ENCODE measurements at places on chromosomes 3 and 15. TPM values are rescaled to one million over a fixed set of nuclear protein-coding genes. Genes with fewer than 3 reads are reported as not detected.
A peak's percentile ranks its signal among the peaks of the same experiment; 100 is the strongest.

Gene IP6K1
- total RNA-seq = 77.8 TPM

Gene MNS1
- not detected for total RNA-seq

Gene GHSR
- not detected for total RNA-seq

Gene SI
- total RNA-seq = not detected

Gene MB21D2
- total RNA-seq = 0.15 TPM

Gene SLC28A1
- total RNA-seq = not detected

Gene ALDH1A3
- total RNA-seq = not detected

Gene THAP10
- total RNA-seq = 0.37 TPM

Gene CHRFAM7A
- 1.2 TPM for total RNA-seq

Gene PTX3
- 0.36 TPM for total RNA-seq

- no peak overlapping the region for H3K4me3 ChIP-seq
- no peak for DNase-seq
Observed at GRCh38 chr3:139928708-139929505, 6.1 kb upstream of the CLSTN2 start.

DNA sequence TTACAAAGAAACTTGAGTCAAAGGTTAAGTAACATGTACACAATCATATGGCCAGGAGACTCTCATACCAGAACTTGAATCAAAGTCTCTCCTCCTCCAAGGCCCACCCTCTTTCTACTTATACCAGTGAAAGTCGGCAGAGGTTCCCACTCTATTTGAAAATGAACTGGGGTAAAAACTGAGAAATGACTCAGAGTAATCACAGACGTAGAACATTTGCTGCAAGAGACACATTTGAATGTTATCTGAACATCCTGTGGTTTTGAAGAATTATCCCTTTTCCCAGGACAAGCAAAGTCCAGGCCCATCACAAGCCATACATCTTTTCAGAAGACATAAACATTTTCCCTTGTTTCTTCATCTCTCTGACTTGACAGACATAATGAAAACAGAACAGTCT, 55.8 kb downstream of the SHOX2 start:
- no peaks in the 10 kb centered on the region for H3K36me3 ChIP-seq
- no peak overlapping the region for H3K27ac ChIP-seq
- no peaks in the 10 kb centered on the region for H3K27me3 ChIP-seq
- H3K4me1 ChIP-seq = no peaks in the 10 kb centered on the region
- DNase-seq = no peak

DNA sequence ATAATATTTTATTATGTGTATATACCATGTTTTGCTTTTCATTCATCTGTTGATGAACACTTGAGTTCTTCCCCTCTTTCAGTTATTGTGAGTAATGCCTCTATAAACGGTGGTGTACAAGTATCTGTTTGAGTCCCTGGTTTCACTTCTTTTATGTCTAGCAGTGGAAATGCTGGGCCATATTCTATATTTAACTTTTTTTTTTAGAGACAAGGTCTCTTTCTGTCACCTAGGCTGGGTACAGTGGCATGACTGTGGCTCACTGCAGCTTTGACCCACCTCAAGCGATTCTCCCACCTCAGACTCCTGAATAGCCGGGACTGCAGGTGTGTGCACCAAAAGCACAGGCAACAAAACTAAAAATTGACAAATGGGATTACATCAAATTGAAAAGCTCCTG, 19.9 kb downstream of the GOLM2 start:
- peak; percentile 44 for DNase-seq
- peaks cover 44% of the 10 kb centered on the region for H3K4me1 ChIP-seq
- peaks cover 3% of the 10 kb centered on the region for H3K36me3 ChIP-seq
- no peaks in the 10 kb centered on the region for H3K27me3 ChIP-seq
- H3K4me3 ChIP-seq = no peak overlapping the region

DNA sequence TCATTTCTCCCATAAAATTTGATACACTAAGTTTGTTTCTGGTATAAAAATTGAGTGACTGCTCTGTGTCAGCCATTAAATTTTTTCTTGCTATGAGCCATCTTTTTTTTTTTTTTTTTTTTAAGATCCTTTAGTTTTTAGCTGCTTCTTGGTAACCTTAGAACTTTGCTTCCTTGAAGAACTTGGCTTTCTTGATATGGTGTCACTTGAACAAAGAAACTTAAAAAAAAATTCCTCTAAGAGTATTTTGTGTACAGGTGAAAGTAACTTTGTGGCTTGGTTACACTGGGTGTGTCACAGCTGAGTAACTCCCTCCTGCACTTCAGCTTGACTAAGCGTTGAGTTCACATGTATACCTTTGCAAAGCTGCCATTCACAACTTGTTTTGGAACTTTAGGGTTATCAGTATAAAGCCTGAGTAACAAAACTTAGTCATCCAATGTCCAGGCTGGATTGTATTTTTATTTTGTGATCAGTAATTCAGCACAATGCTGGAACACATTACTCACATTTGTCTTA, 6.5 kb downstream of the CHD2 start:
- H3K27me3 ChIP-seq = no peaks in the 10 kb centered on the region
- H3K4me3 ChIP-seq = no peak overlapping the region

- no peaks in the 10 kb centered on the region for H3K4me1 ChIP-seq
- no peak overlapping the region for H3K27ac ChIP-seq
- no peaks in the 10 kb centered on the region for H3K36me3 ChIP-seq
- no peaks in the 10 kb centered on the region for H3K27me3 ChIP-seq
- no peak overlapping the region for H3K4me3 ChIP-seq
Observed at GRCh38 chr15:88023914-88024313, 232.6 kb downstream of the NTRK3 start.

DNA sequence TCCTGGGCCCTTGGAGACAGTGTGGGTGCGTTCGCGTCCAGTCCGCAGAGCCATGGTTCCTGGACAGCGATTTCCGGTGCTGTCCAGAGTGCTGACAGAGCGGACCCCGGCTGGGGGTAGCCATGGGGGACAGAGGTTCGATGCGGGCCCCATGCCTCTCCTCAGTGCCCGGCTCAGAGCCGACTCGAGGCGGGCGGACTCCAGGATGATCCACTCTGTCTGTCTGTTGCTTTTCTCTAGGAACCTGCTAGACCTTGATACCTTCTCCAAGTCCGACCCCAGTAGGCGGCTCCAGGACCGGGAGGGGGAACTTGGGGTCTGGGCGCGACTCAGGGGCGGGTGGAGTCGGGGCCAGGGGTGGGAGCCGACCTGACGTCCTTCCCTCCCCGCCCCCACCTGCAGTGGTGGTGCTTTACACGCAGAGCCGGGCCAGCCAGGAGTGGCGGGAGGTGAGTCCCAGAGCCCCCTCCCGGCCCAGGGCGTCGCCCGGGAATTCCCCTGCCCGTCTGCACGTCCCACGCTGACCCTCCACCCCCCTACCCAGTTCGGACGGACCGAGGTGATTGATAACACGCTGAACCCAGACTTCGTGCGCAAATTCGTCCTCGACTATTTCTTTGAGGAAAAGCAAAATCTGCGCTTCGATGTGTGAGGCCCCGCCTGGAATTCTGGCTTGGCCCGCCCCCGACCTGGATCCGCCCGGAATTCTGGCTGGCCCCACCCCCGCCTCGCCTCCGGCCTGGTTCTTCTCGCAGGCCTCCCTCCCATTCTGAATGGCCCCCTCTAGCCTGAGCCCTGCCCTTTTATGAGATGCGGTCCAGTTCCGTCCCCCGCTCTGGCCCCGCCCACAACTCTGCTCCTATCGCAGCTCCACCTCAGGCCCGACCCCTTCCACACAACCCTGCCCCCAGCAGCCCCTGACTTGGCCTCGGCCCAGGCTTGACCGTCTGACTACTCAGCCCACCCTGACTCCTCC, 1.0 kb downstream of the CPNE9 start:
- H3K36me3 ChIP-seq = peaks cover 29% of the 10 kb centered on the region
- H3K4me3 ChIP-seq = no peak overlapping the region
- no peak overlapping the region for H3K27ac ChIP-seq

DNA sequence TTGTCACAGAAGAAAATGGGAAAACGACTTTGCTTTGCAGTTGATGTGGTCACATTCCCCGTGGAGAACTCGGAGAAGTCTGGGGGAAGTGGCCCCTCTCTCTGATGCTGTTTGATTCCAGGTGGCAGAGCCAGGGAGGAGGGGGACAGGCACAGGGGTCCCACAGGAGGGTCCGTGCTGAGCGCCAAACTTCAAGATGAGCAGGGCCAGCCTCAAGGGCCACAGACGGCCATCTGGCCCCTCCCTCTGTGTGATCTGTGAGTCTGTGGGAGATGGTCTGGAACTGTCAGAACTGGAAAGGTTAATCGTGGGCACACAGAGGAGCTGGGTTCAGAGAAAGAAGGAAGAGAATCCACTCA, 23.1 kb upstream of the CORO2B start:
- H3K27ac ChIP-seq = no peak overlapping the region
- H3K27me3 ChIP-seq = peaks cover 35% of the 10 kb centered on the region
- no peak for DNase-seq
- H3K36me3 ChIP-seq = no peaks in the 10 kb centered on the region
- peaks cover 22% of the 10 kb centered on the region for H3K4me1 ChIP-seq

- H3K4me1 ChIP-seq = peaks cover 5% of the 10 kb centered on the region
- no peak overlapping the region for H3K4me3 ChIP-seq
- H3K27ac ChIP-seq = no peak overlapping the region
- H3K27me3 ChIP-seq = no peaks in the 10 kb centered on the region
Observed at GRCh38 chr3:126536126-126536525, 12.2 kb downstream of the CHST13 start.

- peaks cover 1% of the 10 kb centered on the region for H3K36me3 ChIP-seq
- H3K4me1 ChIP-seq = peaks cover 34% of the 10 kb centered on the region
- H3K27me3 ChIP-seq = no peaks in the 10 kb centered on the region
- no peak overlapping the region for H3K4me3 ChIP-seq
Observed at GRCh38 chr3:71562938-71563337, 20.6 kb downstream of the FOXP1 start.

DNA sequence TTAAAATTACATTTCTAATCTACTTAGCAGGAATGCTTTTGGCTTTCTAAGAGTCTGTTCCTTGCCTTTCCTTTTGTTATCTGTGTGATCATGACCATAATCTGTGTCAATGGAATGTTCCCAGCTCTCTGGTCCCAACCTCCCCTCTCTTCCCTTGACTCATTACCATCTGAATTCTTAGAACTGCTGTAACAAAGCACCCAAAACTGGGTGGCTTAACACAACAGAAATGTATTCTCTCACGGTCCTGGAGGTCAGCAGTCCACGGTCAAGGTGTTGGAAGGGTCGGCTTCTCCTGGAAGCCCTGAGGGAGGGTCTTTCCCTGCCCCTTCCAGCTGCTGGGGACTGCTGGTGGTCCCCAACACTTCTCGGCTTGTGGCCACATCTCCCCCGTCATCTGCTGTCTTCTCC, 81.1 kb downstream of the LRRK1 start:
- no peaks in the 10 kb centered on the region for H3K36me3 ChIP-seq
- H3K27ac ChIP-seq = no peak overlapping the region
- H3K27me3 ChIP-seq = no peaks in the 10 kb centered on the region
- H3K4me3 ChIP-seq = no peak overlapping the region
- DNase-seq = no peak
- H3K4me1 ChIP-seq = peaks cover 5% of the 10 kb centered on the region

- H3K27ac ChIP-seq = no peak overlapping the region
- no peaks in the 10 kb centered on the region for H3K36me3 ChIP-seq
- no peak for DNase-seq
- no peaks in the 10 kb centered on the region for H3K27me3 ChIP-seq
Observed at GRCh38 chr15:35937380-35937779, 391.4 kb upstream of the DPH6 start.

DNA sequence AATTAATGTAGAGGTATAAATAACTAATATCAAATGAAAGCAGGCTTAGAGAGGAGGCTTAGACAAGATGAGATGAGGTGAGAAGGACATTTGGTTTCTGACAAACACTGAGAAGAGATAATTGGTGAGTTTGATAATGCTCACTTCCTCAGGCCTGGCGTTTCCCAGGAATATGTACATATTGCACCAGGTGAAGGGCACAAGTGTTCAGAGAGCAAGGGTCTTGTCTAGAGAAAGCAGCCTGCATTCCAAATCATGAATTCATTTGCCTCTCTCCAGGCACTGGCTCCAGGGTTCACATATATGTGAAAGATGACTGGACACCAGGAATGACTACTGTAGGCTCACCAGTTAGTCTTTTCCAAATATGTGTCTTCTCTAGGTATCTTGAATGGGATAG, 48.0 kb upstream of the LPP start:
- H3K27ac ChIP-seq = no peak overlapping the region
- H3K4me1 ChIP-seq = peaks cover 28% of the 10 kb centered on the region
- H3K27me3 ChIP-seq = no peaks in the 10 kb centered on the region
- no peak for DNase-seq

DNA sequence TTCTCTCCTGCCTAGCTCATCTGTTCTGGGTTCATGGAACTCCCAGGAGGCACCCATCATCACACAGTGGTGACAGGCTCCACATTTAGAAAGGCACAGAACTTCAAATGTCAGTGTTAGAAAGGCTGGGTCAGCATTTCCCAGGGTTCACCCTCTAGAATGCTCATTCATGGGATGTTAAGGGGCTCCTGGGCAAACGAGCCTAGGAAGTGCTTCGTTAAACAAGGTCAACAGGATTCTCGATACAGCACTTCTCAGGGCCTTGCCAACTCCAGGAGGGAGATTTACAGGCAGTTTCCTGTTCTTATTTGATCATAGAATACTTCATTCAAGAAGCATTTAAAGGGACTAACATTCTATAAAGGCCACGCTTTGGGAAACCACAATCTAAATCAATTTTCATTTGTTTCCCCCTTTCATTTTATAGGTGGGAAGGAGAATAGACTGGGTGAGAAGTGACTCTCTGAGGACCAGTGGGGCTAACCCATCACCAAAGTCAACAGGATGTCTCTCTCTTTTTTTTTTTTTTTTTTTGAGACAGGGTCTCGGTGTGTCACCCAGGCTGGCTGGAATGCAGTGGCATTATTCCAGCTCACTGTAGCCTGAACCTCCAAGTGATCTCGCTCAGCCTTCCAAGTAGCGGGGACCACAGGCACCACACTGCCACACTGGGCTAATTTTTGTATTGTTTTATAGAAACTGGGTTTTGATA, 14.3 kb downstream of the IGDCC4 start:
- H3K4me3 ChIP-seq = no peak overlapping the region
- peaks cover 7% of the 10 kb centered on the region for H3K27me3 ChIP-seq
- peaks cover 8% of the 10 kb centered on the region for H3K4me1 ChIP-seq

- H3K36me3 ChIP-seq = no peaks in the 10 kb centered on the region
- H3K4me3 ChIP-seq = no peak overlapping the region
- DNase-seq = no peak
- H3K4me1 ChIP-seq = peaks cover 4% of the 10 kb centered on the region
- no peaks in the 10 kb centered on the region for H3K27me3 ChIP-seq
- H3K27ac ChIP-seq = no peak overlapping the region
Observed at GRCh38 chr3:107392549-107393165, 15.4 kb downstream of the CCDC54 start.

DNA sequence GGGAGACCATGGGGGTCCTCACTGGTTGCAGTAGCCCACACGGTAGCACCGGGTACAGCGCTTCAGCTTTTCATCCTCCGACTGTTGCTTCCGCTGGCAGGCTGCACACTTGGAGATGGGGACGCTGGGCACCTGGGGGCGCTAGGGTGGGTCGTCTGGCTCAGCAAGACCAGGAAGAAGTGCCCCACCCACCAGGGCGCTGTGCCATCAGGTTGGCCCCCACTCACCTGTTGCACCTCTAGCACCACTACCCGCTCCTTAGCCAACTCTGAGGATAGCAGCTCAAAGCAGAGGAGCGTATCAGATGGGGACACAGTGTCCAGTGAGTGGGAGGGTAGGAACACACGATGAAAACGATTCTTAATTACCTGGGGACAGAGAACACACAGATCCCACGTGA, 7.7 kb upstream of the QARS1 start:
- H3K27me3 ChIP-seq = no peaks in the 10 kb centered on the region
- H3K4me1 ChIP-seq = no peaks in the 10 kb centered on the region
- no peaks in the 10 kb centered on the region for H3K36me3 ChIP-seq

- no peaks in the 10 kb centered on the region for H3K27me3 ChIP-seq
- H3K4me3 ChIP-seq = no peak overlapping the region
- no peak overlapping the region for H3K27ac ChIP-seq
- H3K4me1 ChIP-seq = no peaks in the 10 kb centered on the region
- H3K36me3 ChIP-seq = no peaks in the 10 kb centered on the region
Observed at GRCh38 chr3:58613236-58614132, 36.3 kb upstream of the FAM107A start.

GRCh38 chr3:170815340-170815739, 54.7 kb downstream of the RPL22L1 start:
- no peak overlapping the region for H3K27ac ChIP-seq
- H3K4me3 ChIP-seq = no peak overlapping the region
- no peaks in the 10 kb centered on the region for H3K27me3 ChIP-seq
- H3K36me3 ChIP-seq = no peaks in the 10 kb centered on the region
